ENCODE measurements at places on chromosomes 3 and 15.

DNA sequence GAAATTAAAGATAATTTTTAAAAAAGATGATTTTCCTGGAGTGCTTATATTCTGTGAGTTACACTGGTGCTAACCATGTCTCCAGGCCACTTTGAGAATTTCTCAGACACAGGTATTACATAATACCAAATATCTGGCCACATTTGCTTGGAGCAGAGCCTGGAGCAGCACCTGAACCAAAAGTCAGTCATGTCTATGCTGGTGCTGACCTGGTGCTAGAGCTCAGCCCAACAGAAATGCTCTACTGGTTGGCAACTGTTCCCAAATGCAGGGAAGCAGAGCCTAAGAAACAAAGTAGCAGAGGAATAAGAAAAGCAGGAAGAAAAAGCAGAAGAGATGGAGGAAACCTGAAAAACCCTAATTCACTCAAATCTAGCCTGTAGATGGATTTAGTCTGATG lies 135.7 kb upstream of the SLC7A14 start:
- no peak for DNase-seq

DNA sequence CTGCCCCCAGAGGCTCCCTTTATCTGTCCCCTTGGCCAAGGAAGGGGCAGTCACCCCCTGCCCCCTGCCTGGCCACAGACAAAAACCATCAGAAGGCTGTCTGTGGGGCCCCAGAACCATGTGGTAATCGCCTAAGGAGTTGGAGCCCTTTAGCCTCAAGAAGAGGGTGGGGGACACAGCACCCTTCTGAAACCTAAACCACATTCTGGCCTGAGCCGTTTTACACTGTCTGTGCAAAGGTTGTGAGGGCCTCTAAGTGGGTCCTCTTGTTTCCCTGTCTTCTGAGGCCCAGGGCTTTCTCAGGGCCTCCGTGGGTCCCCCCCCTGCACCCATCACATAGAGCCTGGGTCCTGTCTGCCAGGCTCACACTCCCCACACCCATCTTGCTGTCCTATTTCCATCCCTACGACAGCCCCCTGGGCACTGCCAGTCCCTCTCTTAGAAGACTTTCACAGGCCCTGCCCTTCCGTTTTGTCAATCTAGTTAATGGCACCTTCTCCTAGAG lies 17.9 kb upstream of the RPUSD3 start:
- DNase-seq, result no peak

DNA sequence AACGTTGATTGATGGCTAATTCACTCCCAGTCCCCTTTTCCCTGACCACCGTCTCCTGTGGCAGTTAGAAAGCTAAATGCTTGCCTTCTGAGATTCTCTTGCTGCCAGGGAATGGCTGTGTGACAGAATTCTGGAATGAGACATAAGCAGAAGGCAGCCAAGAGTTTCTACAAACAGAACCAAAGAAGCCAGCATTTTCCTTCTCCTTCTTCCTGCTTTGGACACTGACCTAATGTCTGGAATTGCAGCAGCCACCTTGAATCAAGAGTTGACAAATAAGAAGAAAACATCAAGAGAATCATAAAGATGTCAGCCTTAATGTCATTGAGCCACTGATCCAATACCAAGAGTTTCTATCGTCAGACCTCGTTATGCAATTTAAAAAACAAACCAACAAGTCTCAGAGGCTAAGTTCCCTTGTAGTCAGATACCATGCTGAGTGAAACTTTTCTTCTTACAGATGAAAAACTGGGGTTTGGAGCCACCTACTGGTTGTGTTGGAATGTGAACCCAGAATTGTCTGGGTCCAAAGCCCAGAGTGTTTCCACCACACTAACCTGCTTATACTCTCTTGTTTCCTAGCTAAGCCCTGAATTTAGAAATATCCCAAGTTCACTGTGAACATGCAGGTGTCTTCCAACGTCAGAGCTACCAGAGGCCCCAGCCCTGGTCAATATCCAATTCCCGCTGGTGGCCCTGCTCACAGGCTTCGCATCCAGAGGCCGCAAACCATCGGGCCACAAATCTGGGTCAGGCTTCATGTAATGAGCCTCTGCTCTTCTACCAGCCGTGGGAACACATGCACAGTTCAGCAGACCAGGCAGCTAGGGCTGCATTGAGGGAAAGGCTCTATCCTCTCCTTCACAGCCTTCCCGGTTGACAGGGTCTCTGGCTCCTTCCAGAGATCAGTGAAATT lies 42.5 kb downstream of the MCF2L2 start:
- DNase-seq, result no peak

DNA sequence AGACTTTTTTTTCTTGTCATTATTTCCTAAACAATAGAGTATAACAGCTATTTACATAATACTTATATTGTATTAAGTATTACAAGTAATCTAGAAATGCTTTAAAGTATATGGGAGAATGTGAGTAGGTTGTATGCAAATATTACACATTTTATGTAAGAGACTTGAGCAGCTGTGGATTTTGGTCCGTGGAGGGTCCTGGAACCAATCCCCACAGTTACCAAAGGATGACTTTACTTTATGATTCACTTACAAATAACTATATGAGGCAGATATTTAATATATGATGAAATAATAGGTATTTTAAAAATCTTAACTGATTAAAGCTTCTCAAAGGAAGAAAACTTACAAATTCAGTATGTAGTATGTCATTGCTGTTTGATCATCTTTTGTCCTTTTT lies 56.3 kb downstream of the PPP2R3A start:
- no peak for DNase-seq

DNA sequence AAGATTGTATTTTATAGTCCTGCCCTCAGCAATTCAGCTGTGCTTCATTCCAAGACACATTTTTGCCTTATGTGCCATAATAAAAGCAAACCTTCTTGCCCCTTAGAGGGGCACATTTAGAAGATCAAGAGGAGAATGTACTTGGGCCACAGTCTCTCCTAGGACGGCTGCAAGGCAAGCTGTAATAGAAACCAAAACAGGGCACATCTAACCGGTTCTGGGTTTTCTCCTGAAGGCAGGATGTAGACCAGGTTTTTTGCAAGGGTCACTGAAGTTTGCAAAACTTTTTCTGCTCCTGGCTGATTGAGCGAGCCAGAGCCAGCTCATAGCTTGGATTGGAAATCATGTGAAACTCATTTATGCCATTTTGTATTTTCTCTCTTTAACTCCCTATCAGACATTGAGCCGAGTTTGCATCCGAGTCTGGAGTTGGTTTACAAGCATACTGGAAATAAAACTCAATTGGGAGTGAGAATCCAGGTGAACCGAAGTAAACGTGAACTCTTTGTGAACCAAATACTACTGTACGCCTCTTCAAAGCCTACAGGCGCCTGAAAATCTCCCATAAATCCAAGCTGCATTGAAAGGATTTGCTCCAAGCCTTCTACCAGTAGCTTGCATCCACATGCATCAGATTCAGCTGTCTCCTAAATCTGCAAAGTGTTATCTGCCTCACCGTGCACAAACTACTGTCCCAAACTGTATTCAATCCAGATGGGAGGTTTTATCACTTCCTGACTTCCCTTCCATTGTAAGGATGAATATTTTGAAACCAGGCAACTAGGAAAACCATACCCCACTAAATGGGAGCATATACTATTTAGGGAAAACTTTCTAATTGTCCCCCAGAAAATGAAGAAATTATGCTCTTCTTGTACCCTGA lies 60.9 kb upstream of the TSC22D2 start:
- DNase-seq, result no peak

- DNase-seq, result no peak
These were observed 827 bp downstream of the WNT5A start for GRCh38 chr3:55486101-55486856.

- no peak for DNase-seq
These were observed 43.7 kb downstream of the BDH1 start for GRCh38 chr3:197511853-197512635.

GRCh38 chr15:56537881-56538280 lies 72.9 kb upstream of the MNS1 start:
- no peak for DNase-seq

DNA sequence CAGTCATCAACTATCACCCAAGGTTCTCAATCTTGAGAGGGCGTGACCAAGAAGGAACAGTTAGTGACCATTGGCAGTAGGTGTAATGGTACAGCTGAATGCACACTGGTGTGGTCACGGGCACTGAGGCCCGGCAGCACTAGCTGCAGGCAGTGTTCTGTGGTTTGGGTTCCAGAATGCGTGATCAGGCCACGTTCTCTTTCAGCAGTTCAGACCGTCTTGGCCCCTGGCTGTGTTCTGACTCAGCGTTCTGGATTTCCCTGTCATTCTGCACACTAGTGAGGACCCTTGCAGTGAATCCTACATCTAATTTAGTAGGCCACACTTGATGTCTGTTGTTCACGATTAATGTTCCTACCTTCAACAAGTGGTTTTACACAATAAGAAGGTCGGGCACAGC lies 220.5 kb upstream of the SLCO3A1 start:
- DNase-seq, result no peak

DNA sequence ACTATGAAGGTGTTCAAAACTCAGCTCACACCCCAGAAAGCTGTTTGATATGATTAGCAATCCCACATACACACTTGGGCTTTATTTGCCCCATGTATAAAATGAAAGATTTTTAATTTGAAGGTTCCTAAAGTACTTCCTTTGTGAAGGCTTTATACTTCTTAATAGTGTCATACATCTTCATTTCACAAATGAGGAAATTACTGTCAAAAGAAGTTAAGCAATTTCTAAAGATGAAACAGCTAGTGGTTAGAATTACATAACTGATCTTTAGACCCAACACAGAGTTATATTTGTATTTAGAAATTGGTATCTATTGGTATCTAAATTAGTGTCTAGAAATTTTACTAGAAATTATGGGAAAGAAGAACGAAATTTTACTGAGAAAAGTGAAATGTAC lies 7.1 kb downstream of the CD200R1 start:
- no peak for DNase-seq

- no peak for DNase-seq
These were observed 387.2 kb downstream of the ROBO1 start for GRCh38 chr3:79380581-79380980.

- DNase-seq, result no peak
These were observed 2.1 kb downstream of the RAB43 start for GRCh38 chr3:129119365-129120100.

GRCh38 chr3:55241098-55241497 lies 246.0 kb downstream of the WNT5A start:
- DNase-seq, result no peak

- no peak for DNase-seq
These were observed 66.7 kb upstream of the TNIK start for GRCh38 chr3:171526869-171527268.

DNA sequence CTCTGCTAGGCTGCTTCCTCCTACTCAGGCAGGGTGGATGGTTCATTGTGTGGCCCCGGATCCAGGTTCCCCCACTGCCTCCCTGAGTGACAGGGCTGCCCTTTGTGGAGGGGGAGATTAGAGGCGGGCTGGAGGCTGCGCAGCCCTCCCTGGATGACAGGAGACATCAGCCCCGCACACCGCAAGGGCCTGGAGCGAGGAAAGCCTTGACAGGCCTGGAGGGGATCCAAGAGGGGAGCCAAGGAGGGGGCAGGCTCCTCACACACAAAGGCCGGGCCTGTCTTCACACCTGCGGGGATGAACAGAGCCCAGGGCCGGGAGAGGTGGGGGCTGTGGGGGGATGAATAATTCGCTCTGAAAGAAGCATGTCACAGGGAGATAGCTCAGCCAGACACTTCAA lies 72.9 kb downstream of the RPN1 start:
- no peak for DNase-seq

GRCh38 chr3:113873814-113874526 lies 35.4 kb downstream of the GRAMD1C start:
- DNase-seq, result no peak

- no peak for DNase-seq
These were observed 24.3 kb downstream of the HERC1 start for GRCh38 chr15:63809452-63809851.

DNA sequence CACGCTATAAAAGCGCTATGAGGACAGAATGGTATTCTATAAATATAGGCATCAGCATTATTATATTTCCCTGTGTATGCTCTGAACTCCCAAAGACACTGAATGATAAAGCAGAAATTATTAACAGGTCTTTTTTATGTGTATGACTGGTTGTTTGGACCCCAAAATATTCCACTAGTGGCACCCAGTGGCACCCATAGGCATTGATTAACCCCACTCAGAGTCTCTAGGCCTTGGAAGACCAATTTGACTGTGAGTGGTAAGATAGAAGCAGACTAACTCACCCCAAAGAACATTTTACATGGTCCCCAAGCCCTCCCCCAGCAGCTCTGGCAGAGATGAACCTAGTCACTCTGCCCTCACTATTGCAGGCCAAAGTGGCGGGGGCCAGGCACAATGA lies 45.4 kb upstream of the UBE2E1 start:
- no peak for DNase-seq

- DNase-seq, result no peak
These were observed 4.8 kb downstream of the CX3CR1 start for GRCh38 chr3:39275052-39275451.

DNA sequence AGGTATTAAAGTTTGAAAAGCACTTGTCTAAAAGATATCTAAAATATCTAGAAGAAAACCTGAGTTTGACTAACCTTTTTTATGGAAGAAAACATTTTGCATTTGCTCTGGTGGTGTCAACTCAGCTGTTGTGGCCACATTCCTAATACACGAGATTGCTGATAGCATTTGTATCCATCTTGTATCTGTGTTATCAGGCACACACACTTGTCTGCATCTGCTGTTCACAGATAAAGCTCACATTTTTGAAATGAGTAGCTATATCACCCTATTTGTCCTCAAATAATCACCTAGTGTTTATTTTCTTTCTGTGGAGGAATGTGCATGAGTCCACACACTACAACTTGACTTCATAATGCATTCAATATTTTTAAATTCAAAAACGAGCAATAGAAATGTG lies 632.3 kb upstream of the NR2F2 start:
- no peak for DNase-seq

GRCh38 chr3:65545429-65545828 lies 493.3 kb downstream of the MAGI1 start:
- DNase-seq, result no peak

DNA sequence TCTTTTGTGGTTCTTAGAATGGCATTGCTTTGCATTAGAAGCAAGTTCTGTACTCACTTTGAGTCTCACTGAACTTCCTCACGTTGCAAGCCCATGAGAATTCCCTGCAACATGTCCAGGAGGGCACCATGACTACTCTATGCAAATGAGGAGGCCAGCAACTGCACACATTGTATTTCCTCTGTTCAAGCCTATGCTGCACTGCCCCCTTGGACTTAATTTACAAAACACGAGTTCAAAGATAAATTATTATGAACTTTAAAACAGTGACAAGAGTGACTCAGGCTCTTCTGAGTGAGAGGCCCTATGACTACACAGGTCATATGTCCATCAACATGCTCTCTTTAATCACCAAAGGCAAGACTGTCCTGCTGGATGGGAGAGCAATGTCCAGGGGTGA lies 484.2 kb upstream of the ATP11B start:
- no peak for DNase-seq

- no peak for DNase-seq
These were observed 28.0 kb downstream of the ACAA1 start for GRCh38 chr3:38108649-38109579.

GRCh38 chr3:132730891-132731580 lies 8.8 kb upstream of the NPHP3 start:
- DNase-seq, result no peak

DNA sequence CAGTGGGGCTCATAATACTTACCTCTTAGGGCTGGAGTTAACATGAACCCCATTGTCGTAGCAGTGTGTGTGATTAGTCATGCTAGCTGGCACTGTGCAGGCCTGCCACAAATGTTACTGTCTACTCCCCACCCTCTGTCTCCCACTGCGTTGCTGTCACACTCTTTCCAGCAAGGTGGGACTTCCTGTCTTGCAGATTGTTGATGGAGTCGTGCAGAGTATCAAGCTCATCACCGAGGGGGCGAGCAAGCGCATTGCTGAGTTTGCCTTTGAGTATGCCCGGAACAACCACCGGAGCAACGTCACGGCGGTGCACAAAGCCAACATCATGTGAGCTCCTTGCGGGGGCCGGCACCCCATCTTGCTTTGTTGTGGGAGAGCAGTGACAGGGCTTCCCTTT lies 12.9 kb downstream of the IDH3A start:
- no peak for DNase-seq

All from activated naive CD4-positive, alpha-beta T cell (primary cell).